ENCODE measurements at places on chromosomes 7 and 10.

DNA sequence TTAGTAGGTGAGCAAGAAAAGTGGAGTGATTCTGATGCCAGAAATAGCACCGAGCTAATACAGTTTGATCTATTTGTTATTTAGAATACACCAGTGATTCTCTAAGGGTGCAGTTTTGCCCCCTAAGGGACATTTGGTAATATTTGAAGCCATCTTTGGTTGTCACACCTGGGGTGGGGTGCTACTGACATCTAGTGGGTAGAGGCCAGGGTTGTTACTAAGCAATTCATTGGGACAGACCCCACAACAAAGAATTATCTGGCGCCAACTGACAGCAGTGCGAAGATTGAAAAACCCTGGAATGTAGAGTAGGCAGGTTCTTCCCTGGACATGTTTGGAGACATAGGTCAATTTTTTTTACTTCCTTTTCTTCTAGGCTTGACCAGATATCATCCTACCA lies 14.6 kb downstream of the PALS2 start:
- DNase-seq = peak; percentile 12

- no peak for DNase-seq
Measured at GRCh38 chr10:10938676-10939075, 79.0 kb upstream of the CELF2 start.

- peak; percentile 22 for DNase-seq
Measured at GRCh38 chr7:103011650-103012049, 62.9 kb downstream of the FBXL13 start.

DNA sequence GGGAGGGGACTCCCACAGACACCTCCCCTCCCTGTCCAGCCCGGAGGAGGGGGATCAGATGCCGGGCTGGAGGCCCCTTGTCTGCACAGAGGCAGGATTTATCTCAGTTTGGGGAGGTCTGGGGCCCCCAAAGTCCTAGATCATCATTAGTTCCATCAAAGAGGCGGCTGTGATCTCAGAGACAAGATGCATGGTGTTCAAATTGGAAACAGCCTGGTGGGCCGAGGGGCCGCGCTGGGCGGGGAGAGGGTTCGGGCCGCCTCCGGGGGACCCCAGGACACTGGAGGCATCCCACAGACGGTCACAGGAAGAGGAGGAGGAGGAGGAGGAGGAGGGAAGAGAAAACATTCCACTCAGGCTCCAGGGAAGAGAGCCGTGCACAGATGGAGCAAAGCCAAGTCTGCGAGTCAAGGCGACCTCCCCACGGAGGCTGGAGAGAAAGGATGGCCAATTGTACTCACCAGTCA lies 69.5 kb upstream of the CUX1 start:
- DNase-seq = peak; percentile 29

DNA sequence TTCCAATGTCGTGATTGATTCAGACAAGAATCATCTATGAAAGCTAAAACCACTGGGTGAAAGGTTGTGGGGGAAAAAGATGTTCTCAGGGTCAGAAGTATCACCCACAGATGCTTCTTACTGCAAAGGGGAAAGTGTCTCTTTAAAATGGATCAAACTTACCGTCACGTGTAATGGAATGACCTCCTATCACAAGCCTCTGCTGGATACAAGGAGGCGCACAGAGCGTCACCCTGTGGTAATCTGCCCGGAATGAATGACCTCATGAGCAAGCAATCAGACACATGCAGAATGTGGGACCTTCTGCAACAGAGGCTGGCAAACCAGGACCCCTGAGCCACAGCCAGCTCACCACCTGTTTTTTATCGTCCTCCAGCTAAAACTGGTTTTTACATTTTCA lies 33.0 kb downstream of the WIPF3 start:
- peak; percentile 64 for DNase-seq

DNA sequence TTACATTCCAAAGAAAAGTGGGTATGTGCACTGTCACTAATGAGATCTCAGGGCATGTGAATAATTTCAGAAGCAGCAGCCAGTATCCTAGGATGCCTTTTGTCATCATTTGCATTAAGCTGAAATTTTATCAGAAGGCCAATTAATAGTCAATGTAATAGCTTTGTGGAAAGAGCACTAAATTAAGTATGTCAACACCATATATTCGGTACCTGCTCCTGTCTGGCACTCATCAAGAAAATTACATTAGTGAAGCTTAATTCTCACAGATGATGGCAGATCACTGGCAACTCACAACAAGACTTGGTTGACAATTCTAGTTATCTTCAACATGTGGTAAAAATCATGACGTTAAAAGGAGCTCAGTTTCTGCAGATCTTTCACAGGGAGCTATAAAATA lies 271.4 kb downstream of the PARD3 start:
- no peak for DNase-seq

GRCh38 chr10:110491346-110491745 lies 6.4 kb upstream of the DUSP5 start:
- DNase-seq = peak; percentile 90

- no peak for DNase-seq
Measured at GRCh38 chr7:123649964-123650363, 5.7 kb upstream of the LMOD2 start.

DNA sequence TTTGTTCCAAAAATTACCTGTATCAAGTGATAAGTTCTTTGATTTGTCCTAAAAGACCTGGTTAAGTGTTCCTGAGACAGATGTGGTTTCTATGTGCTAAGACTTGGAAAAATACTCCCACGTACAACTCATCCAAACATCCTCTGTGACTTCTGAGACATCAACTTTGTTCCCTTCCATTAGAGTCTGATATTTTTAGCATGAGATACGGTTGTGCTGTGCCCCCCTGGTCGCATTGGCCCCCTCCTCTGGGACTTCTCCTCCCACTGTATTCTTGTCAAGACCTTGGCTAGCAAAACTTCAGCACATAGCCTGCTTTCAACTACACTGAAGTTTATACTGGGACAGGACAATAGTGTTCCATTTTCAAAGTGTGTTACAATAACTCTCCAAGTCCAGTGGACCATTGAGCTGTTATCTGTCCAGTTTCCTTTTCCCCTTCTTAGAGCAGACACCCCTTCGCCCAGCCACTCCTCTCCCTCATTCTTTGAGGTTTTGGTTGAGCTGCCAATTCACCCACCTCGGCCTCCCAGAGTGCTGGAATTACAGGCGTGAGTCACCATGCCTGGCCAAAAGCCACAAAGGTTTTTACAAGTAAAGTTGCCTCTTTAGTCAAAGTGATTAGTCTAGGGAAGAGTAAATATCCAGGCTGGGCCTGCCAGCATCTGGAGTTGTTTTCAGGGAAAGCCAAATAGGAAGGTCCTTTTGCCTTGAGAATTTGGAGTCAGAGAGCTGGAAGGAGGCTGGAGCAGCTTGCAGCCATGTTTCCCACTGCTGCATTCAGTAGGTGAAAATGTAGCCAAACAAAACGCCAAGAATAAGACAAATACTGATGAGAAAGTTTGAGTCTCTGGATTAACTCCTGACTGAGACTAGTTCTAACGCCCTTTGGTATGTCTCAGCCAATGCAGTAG lies 17.8 kb upstream of the PDLIM1 start:
- DNase-seq = peak; percentile 99

DNA sequence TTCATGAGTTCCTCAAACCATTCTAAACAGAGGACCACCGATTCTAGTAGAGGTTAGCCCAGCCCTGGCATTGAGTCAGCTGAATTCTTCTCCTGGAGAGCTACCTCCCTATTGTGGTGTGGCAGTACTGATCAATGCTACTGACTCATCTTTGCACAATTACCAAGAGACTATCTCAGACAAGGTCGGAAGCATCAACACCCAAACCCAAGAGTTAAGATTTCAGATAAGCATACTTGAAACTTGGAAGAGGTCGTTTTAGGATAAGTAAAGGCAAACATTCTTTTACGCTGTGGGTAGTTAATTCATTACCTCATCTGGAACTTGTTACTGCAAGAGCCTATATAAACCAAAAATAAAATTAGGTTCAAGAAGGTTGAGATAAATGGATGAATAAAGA lies 154.6 kb upstream of the NRBF2 start:
- DNase-seq = peak; percentile 4

DNA sequence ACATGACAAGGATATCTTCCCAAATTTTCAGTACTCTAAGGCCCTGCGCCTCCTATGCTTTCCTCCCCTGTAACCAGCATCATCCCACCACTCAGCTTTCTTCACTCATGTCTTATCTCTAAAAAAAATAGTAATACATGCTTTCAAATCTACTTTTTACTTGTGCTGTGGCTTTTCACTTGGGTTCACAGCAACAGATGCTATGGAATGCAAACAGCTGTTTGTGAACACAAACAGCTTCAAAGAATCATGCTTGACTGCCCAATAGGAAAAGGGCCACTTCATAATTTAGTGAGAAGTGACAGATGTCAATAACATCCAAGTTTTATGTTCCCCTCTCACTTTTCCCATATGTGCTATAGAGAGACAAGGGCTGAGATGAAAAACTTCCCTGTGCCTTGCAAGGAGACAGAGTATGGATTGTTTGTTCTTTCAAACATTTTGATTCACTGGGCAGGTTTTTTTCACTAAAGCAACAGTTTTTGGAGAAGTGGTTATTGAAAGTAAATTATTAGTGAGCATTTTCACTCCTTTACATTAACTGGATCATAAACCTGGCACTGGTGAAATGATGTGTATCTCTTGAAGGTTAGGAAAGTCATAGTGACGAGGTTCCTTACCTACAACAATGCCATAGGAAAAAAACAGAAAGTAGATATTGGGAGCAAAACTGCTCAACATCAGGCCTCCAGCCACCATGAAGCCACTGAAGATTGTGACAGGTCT lies 37.3 kb downstream of the SLC16A9 start:
- no peak for DNase-seq

DNA sequence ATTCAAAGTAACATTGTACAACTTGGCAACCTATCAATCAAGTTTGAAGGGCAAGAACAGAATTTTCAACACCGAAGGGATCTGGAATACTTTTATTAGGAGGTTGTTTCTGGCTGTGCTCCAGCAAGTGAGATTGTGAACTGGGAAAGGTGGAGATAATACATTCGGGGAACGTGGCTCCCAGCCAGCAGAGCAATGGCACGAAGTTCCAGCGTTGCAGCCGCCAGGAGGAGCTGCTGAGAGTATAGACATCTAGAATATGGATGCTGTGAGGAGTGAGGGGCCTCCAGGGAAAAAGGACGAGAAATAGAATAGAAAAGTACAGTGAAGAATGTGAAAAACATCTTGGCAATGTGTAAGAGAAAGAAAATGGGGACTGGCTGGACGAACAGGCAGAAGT lies 69.5 kb downstream of the TCERG1L start:
- DNase-seq = no peak

DNA sequence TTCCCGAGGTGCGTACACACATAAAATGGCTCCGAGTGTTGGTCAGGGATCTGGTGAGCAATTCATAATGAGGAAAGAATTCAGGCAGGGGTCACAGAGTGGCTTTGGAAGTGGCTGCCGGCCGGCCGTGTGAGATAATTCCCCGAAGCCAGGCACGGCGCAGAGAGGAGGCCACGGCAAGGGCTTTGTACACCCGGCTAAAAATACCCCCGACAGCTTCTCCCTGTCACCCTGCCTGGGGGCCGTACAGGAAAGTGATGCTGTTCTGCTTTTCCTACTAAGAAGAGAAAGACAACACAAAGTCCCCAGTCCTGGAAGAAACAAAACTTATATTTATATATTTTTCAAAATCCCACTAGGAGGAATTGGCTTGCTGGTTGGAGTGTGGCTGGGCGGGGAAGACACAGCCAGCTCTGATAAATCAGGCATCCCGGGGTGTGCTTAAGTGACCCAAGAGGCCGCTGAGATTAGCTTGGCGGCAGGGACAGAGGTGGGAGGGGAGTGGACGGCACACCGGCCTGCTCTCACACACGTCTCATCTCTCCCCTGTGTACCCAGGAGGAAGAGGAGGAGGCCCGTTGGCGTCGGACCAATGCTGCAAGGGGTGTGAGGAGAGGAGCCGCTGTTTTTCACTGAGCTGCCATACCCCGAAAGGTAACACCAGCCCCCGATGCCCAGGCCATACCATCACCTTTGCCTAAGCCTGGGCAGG lies 70.5 kb downstream of the ZMIZ1 start:
- DNase-seq = peak; percentile 98

DNA sequence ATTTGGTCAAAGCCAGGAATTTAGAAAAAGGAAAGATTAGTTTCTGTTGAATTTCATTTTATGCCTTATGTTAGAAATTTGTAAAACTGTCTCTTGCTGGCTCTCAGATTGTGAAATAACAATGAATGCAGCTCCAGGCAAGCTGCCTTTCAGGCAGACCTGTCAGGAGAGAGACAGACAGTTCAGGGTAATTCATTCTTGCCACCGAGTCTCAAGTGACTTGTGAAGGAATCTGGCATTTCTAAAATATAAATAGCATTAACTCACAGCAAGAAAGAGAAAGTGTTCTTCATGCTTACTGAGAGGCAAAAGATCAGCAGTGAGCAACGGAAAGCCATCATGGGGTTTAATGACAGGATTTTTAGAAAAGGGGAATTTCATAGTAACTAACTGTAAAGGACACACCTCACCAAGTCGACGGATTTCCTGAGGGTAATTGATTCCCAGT lies 442.3 kb upstream of the AKR1E2 start:
- DNase-seq = peak; percentile 32

- DNase-seq = no peak
Measured at GRCh38 chr7:47508389-47509380, 73.2 kb downstream of the TNS3 start.

GRCh38 chr10:42428534-42428933 lies 209.8 kb downstream of the ZNF33B start:
- peak; percentile 4 for DNase-seq

DNA sequence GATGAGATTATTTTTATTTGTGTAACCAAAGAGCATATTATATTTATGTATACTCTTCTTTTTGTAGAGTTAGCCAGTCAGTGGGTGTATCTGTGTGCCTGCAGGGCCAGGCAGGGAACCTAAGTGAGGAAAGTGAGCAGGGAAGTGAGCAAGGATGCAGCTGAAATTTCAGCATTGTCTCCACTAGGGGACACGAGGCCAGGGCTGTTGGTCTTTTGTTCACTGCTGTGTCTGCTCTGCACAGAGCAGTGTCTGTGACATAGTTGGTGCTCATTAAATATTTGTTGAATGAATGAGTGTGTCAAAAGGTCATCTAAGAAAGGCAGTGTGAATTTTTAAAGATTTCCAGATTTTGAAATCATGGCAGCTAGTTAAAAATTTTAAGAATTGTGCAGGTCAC lies 51.8 kb downstream of the SUGCT start:
- DNase-seq = no peak

DNA sequence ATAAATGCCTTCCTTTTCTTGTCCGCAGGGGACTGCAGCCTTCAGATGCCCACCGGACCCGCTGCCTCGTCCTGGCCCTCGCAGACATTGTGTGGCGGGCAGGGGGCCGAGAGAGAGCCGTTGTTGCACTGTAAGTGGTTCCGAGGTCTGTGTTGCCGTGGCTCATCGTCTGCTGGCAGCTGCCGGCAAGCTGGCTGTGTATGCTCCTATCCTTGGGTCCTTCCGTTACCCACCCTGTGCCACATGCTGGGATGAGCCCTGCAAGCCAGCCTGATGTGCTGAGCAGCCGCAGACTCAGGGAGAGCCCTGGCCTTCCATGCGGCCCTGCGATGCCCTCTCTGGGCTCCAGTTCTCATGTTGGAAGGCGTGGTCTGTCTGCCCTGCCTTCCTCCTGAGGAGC lies 61.2 kb upstream of the AQP1 start:
- no peak for DNase-seq

- DNase-seq = no peak
Measured at GRCh38 chr7:27419581-27420177, 177.1 kb downstream of the EVX1 start.

Data from EH (cell line).